ENCODE measurements at places on chromosomes 1 and 21. TPM values are rescaled to one million over a fixed set of nuclear protein-coding genes. Genes with fewer than 3 reads are reported as not detected.

TFF1 gene
- total RNA-seq, result 0.97 TPM

KCNJ9 gene
- 0.05 TPM for total RNA-seq

BNIPL gene
- 2.8 TPM for total RNA-seq

PTPRF gene
- 2.2 TPM for total RNA-seq

GNAT2 gene
- 0.23 TPM for total RNA-seq

SMPDL3B gene
- total RNA-seq, result 1.5 TPM

SLC45A1 gene
- 0.48 TPM for total RNA-seq

RNASEL gene
- total RNA-seq, result 3.9 TPM

CASQ2 gene
- total RNA-seq, result not detected

CRYBG2 gene
- total RNA-seq, result 1.6 TPM

PLA2G4A gene
- 4.9 TPM for total RNA-seq

PPIAL4G gene
- total RNA-seq, result 0.14 TPM

TTC22 gene
- 13.3 TPM for total RNA-seq

AMIGO1 gene
- 2.1 TPM for total RNA-seq

C1orf105 gene
- not detected for total RNA-seq

RAB42 gene
- total RNA-seq, result 0.17 TPM

LRRC39 gene
- total RNA-seq, result 1.3 TPM

LCE2C gene
- not detected for total RNA-seq

KCND3 gene
- not detected for total RNA-seq

OMA1 gene
- 12.2 TPM for total RNA-seq

SH2D1B gene
- total RNA-seq, result not detected

C1orf185 gene
- not detected for total RNA-seq

ARMH1 gene
- 108 TPM for total RNA-seq

C1QTNF12 gene
- total RNA-seq, result 14.2 TPM

RNF207 gene
- total RNA-seq, result 9.5 TPM

FTCD gene
- 1.00 TPM for total RNA-seq

CNKSR1 gene
- total RNA-seq, result 1.1 TPM

OPTC gene
- not detected for total RNA-seq

DIRAS3 gene
- 0.72 TPM for total RNA-seq

FAM177B gene
- not detected for total RNA-seq

ELAVL4 gene
- not detected for total RNA-seq

GUCA2A gene
- not detected for total RNA-seq

ZNHIT6 gene
- 18.8 TPM for total RNA-seq

AGBL4 gene
- not detected for total RNA-seq

CYP4A11 gene
- not detected for total RNA-seq

DIO1 gene
- total RNA-seq, result not detected

DUSP10 gene
- total RNA-seq, result 14.3 TPM

S100A7 gene
- not detected for total RNA-seq

KLHDC9 gene
- 5.7 TPM for total RNA-seq

ADAMTSL4 gene
- total RNA-seq, result 2.6 TPM

TFF2 gene
- total RNA-seq, result not detected

TRIM46 gene
- total RNA-seq, result 9.8 TPM

MYBPH gene
- total RNA-seq, result not detected

AXDND1 gene
- total RNA-seq, result 0.44 TPM

Measured in activated T-cell treated with anti-CD3 and anti-CD28 coated beads, Interleukin-2, amount 50 U/mL, for 72 hours (primary cell).